Activated naive CD8-positive, alpha-beta T cell treated with anti-CD3 and anti-CD28 coated beads, Interleukin-2, amount 50 U/mL, for 16 hours (primary cell): ENCODE measurements at places on chromosomes 1 and 21.

GRCh38 chr1:85372683-85373377 lies 92.1 kb downstream of the DDAH1 start:
- no peak for DNase-seq

DNA sequence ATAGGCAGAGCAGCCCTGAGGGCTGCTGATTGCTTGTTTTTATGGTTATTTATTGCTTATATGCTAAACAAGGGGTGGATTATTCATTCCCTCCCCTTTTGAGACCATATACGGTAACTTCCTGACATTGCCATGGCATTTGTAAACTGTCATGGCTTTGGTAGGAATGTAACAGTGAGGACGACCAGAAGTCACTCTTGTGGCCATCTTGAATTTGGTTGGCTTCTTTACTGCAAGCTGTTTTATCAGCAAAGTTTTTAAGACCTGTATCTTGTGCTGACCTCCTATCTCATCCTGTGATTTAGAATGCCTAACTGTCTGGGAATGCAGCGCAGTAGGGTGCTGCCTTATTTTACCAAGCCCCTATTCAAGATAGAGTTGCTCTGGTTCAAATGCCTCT lies 531.8 kb upstream of the PRMT6 start:
- no peak for DNase-seq

DNA sequence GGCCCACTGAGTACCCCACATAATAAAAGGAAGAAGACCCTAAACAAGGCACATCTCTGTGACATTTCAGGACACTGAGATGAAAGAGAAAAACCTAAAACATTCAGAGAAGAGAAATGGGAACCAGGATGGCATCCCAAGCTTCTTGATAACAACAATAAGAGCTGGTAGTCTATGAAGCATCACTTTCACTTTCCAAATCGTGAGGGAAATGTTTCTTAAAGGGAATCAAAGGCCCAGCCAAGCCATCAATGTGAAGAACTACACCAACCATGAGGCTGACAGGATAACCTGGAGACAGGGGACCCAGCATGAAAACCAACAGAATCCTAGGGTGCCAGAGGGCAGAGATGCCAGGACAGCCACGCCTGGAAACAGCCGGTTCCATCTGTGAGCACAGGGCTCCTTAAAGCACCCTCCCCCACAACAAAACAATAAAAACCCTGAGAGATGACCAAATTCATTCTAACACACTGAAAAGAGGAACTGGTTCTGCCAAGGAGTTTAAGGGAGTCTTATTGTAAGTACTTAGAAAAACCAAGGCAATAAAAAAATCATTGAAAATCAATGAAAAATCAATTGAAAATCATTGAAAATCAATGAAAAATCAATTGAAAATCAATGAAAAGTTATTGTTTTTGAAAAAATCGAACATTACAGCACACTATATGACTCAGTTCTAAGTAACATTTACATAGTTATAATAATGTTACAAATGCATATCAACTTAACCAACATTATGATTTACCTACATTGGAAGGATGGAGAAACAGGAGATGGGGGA lies 141.5 kb upstream of the ERG start:
- DNase-seq: no peak

GRCh38 chr1:71269818-71270217 lies 189.0 kb upstream of the ZRANB2 start:
- no peak for DNase-seq

GRCh38 chr21:41422546-41423304 lies 3.3 kb upstream of the MX1 start:
- no peak for DNase-seq

GRCh38 chr1:51000160-51000559 lies 30.1 kb downstream of the CDKN2C start:
- DNase-seq: no peak

DNA sequence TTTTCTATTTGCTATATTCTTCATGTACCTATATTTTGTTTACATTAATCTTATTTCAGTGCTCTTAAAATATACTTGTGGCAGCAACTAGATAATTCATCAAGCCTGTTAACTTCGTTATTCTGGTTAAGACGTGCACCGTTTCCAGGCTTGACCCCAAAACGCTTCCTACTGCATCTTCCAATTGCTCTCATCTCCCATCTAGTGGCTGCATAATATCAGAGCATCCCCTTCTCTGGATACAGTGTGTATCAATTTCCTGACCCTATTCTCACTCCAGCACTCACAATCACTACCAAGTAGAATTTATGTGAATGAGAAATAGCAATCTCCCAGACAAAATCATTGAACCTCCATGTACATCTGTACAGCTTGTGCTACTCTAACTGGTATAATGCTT lies 1280.3 kb upstream of the B3GALT2 start:
- no peak for DNase-seq

DNA sequence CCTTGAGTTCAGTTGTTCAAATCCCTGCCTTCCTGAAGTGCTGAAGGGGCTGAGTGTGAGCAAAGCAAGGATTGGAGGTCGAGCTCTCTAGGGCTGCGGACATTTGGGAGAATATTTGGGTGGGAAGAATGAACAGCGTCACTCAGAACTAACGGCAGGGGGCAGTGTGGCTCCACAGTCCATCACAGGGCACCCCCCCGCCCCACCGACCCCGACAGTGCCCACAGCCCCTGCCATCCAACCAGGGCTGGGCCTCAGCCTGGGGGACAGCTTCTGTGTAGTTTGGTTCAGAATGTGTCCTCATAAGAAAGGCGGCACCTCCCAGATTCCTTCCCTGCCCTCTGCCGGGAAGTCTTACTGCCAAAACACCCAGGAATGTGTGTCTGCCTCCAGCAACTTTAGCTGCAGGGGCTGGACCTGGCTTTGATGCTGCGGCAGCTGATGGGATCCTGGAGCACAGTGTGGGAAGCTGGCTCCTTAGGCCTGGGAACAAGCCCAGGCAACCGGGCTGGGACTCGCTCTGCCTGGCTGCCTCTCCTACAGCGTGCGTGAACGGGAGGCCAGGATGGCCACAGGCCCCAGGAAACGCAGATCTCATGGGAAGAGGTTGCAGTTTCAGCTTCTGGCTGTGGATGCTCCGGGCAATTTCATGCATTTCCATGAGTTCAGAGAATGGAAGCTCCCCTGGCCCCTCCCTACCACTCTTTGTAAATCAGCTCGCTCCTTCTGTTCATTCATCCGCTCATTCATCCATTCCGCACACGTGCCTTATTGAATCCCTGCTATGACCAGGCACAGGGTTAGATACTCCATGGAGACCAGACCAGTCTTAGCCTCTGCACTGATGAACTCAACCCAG lies 104.9 kb upstream of the TMPRSS2 start:
- no peak for DNase-seq

DNA sequence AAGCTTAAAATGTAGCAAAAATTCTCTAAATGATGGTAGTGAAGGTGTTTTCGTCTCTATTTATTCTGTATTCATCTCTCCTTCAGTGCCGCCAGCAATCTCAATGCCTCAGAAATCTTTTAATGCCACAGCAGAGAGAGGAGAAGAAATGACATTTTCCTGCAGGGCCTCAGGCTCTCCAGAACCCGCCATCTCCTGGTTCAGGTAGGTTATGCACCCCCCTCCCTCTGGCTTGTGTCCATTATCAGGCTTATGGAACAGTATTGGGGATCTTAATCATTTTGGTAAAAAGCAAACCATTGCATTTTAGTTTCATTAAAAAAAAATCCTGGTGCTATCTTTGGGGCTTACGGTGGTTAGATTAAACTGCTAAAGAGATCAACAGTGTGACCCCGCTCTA lies 326.1 kb downstream of the NCAM2 start:
- DNase-seq: no peak

GRCh38 chr21:36502365-36502764 lies 22.4 kb upstream of the CLDN14 start:
- DNase-seq: no peak

GRCh38 chr1:11147197-11147770 lies 41.9 kb upstream of the ANGPTL7 start:
- DNase-seq: no peak

- DNase-seq: no peak
These were observed 50.7 kb downstream of the LRIG2 start for GRCh38 chr1:113123737-113124136.

DNA sequence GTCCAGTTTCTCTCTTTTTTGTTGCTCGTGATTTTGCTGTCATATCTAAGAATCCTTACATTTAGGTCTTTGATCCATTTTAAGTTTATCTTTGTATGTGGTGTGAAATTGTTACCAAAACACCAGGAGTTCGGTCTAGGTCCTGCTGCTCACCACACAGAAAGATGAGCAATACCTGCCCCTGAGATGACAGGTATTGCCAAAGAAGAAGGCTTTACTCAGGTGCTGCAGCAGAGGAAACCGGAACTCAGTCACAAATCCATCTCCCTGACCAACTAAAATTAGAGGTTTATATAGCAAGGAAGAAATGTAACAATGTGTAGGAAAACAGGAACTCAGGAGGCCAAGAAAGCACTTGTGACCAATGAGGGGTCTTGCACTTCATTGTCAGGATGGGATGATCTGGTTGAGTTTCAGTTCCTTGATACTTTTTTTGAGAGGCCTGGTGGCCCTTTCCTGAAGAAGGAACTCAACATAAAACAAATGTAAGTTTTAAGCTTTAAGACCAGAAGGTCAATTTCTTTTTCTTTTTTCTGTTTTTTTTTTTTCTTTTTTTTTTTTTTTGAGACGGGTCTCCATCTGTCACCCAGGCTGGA lies 16.5 kb upstream of the SETDB1 start:
- no peak for DNase-seq

- peak; percentile 28 for DNase-seq
These were observed 54.7 kb upstream of the IFFO2 start for GRCh38 chr1:19010995-19011844.

DNA sequence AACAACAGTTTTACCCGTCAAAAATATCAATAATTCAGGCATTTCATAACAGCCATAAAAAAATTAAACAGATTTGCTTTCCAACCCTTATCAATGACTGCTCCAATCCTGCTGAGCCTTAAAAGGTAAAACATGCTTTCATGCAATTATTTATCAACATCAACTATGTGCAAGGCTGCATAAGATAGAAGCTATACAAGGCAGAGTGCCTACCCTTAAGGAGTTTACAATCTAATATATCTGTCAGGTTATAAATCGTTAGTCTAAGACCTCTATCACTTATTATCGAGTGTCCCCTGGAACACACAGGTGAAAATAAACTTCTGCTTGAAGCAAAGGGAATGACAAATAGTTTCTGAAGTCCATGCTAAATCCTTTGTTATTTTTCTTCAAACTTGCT lies 1.8 kb downstream of the ERRFI1 start:
- DNase-seq: no peak

- DNase-seq: no peak
These were observed 69.3 kb downstream of the SLC25A24 start for GRCh38 chr1:108130794-108131193.

DNA sequence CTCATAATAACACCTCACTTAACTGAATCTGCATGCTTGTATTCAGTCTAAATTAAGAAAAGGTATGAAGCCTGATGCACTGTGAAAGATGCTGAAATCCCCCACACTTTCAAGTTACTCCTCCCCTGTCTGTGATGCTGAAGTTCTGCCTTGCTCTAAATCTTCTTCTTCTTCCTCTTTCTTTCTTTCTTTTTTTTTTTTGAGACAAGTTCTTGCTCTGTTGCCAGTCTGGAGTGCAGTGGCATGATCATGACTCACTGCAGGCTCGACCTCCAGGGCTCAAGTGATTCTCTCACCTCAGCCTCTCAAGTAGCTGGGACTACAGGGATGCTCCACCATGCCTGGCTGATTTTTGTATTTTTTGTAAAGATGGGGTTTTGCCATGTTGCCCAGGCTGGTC lies 231.0 kb upstream of the B3GALT2 start:
- no peak for DNase-seq

DNA sequence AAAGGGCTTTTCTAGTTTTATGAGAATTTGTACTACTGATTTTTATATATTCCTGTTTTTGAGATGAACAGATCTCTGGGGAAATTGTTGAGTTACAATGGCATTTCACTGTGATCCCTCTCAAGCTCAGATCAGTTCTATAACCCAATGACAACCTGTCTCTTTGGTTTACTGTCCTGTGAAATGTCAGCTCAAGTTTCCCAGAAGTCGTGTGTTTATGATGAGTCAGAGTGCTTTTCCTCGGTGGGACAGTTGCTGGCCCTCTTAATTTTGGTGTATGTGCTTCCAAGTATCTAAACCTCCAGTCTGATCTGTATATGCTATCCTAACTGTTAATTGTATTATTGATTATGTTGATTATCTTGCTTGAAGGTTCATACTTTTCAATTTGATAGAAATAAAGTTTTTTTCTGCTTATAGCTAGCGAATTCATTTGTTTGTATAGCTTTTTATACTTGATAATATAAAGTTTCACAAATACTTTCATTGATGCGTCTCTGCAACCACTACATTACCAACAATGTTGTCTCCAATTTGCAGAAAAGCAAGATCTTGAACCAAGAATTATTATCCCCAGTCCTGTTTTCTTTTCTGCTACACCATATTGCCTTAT lies 77.5 kb upstream of the DNAJC6 start:
- DNase-seq: no peak

- DNase-seq: no peak
These were observed 13.3 kb downstream of the VN1R5 start for GRCh38 chr1:247269133-247269532.

DNA sequence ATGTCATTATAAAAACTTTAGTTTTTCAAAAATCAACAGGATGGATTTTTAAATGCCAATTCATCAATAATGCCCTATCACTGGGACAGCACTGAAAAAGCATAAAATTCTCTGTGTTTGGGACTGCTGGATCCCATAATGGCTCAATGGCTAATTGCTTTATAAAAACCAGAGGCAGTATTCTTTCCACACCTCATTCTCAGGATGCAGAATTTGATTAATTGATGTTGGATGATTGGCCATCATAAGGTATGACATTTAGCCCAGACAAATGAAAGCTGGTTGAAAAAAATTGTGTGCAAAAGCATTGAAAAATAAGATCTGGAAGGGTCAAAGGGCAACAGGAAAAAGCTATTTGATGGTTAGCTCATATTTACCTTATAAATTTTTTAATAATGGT lies 362.2 kb upstream of the SNX7 start:
- no peak for DNase-seq
